Activated T-cell treated with anti-CD3 and anti-CD28 coated beads, Interleukin-2, amount 50 U/mL, for 24 hours (primary cell): ENCODE measurements at places on chromosomes 1 and 21.

GRCh38 chr1:3671371-3672180 lies 19.3 kb downstream of the TP73 start:
- no peaks in the 10 kb centered on the region for H3K36me3 ChIP-seq
- H3K27me3 ChIP-seq, result peaks cover 29% of the 10 kb centered on the region

GRCh38 chr1:218669431-218669830 lies 324.3 kb downstream of the TGFB2 start:
- H3K36me3 ChIP-seq, result no peaks in the 10 kb centered on the region
- no peak overlapping the region for H3K27ac ChIP-seq
- H3K4me1 ChIP-seq, result no peaks in the 10 kb centered on the region
- DNase-seq, result no peak

DNA sequence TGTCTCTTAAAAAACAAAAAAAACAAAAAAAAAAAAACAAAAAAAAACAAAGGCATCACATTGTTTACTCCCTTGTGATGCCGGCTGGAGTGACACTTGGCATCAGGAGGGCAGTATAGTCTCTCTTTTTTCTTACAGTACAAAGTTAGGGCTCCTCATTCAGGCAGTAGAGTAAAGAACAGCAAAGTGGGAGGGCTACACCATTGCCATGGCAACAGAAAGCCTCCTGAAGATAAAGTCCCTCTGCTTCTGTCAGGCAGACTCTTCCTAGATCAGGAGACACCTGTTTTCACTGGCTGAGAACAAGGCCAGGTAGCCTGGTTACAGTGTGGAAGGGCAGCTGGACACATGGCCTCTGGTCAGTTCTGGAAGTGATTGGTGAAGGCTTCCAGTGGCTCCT lies 41.3 kb upstream of the RAB3GAP2 start:
- no peaks in the 10 kb centered on the region for H3K4me1 ChIP-seq
- no peaks in the 10 kb centered on the region for H3K36me3 ChIP-seq
- H3K27ac ChIP-seq, result no peak overlapping the region
- peaks cover 2% of the 10 kb centered on the region for H3K27me3 ChIP-seq
- no peak for DNase-seq
- H3K4me3 ChIP-seq, result no peak overlapping the region

GRCh38 chr1:100354971-100355394 lies 2.7 kb downstream of the CDC14A start:
- peak overlapping the region; percentile 88 for H3K27ac ChIP-seq
- H3K36me3 ChIP-seq, result peaks cover 53% of the 10 kb centered on the region
- DNase-seq, result no peak

- H3K4me3 ChIP-seq, result peak overlapping the region; percentile 78
- peak overlapping the region; percentile 55 for H3K27ac ChIP-seq
- peak; percentile 67 for DNase-seq
- H3K27me3 ChIP-seq, result peaks cover 6% of the 10 kb centered on the region
These were observed 27.7 kb downstream of the STYXL2 start for GRCh38 chr1:167121375-167122120.

DNA sequence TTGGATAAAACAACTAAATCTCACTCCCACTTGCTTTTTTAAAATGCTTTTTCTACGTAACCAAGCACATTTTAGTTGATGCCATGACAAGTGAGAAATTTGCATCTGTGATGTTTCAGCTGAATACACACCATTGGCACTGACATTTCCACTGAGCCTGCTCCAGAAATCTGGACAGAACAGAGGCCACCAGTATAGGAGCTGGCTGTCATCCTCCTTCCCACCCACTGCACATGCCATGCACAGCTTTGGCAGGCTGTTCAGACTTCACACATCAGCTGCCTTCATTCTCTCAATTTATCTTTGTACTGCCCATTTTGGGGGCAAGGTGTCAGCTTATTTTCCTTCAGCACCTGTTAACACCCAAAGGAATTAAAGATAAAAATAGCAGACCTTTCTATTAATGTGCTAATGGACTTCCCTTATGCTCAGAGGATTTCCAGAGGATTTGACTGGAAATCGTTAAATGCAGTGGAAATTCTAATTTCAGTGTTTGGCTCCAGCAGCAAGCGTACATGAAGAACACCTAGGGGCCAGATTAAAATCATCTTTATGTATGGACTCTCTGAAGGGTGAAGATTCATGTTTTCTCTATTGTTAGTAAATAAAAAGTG lies 12.9 kb upstream of the PODN start:
- H3K4me1 ChIP-seq, result peaks cover 7% of the 10 kb centered on the region
- no peak overlapping the region for H3K4me3 ChIP-seq
- no peak for DNase-seq
- H3K36me3 ChIP-seq, result peaks cover 72% of the 10 kb centered on the region

GRCh38 chr1:27427329-27427728 lies 34.9 kb downstream of the GPR3 start:
- DNase-seq, result no peak
- peaks cover 78% of the 10 kb centered on the region for H3K4me1 ChIP-seq
- peak overlapping the region; percentile 93 for H3K27ac ChIP-seq
- H3K27me3 ChIP-seq, result no peaks in the 10 kb centered on the region
- H3K36me3 ChIP-seq, result peaks cover 50% of the 10 kb centered on the region
